Endothelial cell (in vitro differentiated cells): ENCODE measurements at places on chromosomes 5 and 9.
A peak's percentile ranks its signal among the peaks of the same experiment; 100 is the strongest.

- DNase-seq = no peak
Observed at GRCh38 chr5:146836226-146836842, 42.2 kb downstream of the PPP2R2B start.

GRCh38 chr5:107964722-107965121 is 294.0 kb upstream of the EFNA5 start:
- DNase-seq = no peak

DNA sequence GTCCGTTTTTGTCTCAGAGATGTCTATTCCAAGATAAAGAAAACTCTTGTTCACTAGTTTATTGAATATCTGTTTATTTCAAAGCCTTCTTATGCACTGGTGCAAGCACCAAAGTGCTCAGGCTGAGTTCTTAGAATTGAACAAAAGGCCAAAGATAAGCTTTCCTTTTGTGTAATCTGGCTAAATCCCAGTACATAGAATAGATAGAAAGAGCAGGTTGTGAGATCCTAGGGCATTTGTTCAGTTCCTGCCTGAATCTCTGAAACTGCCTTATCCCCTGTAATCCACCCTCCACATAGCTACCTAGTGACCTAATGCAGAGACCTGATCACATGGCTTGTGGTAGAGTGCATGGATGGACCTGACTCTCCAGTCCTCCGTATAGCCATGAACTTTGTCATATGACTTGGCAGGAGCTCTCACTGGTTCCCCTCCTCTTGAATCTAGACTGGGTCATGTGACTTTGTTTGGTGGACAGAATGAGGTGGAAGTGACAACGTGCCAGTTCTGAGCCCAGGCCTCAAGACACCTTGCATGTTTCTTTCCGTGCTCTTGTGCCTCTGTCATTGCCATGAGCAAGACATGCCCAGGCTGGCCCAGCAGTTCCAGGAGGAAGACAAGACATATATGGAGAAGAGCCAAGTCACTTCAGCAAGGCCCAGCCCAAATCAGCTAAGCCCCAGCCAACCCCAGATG is 139.3 kb upstream of the SHB start:
- DNase-seq = no peak

- DNase-seq = no peak
Observed at GRCh38 chr9:38445154-38446043, 21.1 kb upstream of the IGFBPL1 start.

- DNase-seq = no peak
Observed at GRCh38 chr5:74953937-74954720, 87.9 kb upstream of the FAM169A start.

DNA sequence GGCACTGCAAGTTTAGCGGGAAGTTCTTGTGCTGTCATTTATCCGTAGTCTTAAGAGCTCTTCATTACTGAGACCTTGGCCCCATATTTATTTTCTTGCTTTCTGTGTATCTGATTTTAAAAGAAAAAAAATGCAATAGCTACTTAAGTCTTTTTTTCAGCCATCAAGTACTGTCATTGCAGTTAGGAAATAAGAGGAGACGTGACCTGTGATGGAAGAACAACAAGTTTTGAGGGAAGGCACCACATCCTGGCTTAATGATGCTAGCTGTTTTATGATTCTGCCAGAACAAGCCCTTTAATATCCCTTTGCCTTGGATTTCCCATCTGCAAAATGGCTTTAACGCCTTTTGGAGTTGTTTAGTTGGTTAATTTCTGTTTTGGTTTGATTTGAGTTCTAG is 3.8 kb downstream of the RGMB start:
- DNase-seq = no peak

DNA sequence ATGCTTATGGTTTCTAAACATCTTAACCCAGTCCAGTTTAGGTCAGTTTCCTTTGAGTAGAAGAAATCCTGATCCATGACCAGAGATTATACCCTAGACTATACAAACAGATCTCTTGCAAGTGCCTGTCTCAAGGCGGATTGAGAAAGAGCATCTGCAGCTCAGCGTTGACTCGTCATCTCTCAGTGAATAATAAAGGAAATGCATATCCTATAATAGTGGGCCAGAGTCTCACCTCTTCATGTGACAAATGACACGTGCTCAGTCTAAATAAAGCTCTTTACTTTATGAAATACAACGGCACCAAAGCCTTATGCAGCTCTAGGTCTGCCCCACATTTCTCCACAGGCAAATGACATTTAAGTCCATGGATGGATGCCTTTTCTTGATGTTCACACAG is 179.4 kb upstream of the NR3C1 start:
- no peak for DNase-seq

GRCh38 chr9:88746743-88747398 is 211.9 kb downstream of the NXNL2 start:
- DNase-seq = peak; percentile 25

DNA sequence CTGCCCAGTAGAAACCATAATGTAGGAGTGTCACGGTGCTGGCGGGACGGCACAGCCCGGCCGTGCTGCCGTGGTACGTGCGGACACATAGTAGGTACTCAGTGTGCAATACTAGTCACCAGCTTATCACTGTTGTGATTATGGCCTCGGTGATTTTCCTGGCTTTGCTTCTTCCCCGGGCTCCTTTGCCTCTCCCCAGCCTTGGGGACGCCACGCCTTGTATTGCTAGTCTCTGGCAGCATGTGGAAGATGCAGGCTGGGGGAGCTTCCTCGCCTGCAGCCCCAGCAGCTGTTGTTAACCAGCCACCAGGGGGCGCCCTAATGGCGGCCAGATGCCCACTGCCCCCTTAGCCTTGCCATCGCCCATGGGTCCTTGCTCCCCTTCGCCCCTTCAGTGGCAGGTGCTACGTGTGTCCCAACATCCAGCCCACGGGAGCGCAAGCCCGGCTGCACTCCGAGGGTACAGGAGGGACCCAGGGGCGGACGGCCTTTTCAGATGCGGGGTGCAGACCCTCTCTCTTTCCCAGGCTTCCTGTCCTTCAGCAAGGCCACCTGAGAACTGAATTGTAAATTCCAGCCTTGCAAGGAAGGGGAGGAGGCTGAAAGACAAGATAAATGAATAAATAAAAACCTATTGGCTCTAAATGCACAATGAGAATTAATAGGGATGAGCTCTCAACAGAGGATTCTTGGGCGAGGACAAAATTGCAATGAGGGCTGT is 8.0 kb downstream of the NTNG2 start:
- DNase-seq = peak; percentile 76

- DNase-seq = no peak
Observed at GRCh38 chr5:136240894-136241293, 47.9 kb upstream of the SMIM32 start.

DNA sequence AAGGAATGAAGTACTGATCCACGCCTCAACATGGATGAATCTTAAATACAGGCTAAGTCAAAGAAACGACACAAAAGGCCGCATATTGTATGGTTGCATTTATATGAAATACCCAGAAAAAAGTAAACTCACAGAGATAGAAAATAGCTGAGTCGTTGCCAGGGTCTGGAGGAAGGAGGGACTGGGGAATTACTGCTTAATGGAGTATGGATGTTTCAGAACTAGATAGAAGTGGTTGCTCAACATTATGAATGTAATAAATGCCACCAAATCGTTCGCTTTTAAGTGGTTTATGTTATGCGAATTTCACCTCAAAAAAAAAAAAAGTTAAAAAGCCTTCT is 784 bp upstream of the MSANTD3 start:
- no peak for DNase-seq

- DNase-seq = no peak
Observed at GRCh38 chr9:92308893-92309292, 15.4 kb upstream of the IARS1 start.

DNA sequence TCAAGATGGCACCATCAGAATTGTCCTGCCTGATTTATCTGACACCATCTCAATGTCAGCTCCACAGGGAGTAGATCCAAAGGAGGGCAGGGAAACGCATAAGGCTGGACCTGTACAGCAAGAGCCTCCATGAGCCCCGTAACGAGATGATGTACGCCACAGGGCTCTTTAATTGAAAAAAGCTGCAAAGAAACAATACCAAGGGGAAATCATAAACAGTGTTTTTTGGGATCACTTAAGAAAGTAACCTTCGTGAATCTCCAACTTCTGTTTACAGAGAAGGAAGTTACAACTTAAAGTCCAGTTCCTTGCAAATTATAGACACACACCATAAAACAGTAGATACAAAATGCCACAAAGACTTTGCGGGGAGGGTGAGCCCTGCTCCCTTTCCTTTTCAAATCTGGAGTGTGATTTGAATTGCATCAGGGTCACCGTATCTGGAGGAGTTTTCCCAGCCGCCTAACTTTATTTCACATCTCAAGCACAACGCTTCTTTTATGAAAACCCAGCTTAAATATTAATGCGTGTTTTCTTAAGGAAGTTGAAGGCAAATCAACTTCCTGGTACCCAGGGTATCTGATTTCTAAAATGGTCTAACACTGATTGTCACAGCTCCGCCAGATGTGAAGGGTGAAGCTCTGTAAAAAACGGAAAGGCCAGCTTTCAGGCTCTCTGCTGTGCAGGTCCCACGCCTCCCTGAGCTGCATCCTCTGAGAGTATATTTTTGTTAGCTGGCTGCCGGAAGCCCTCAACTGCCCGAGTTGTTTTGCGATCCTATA is 88.9 kb downstream of the EBF1 start:
- DNase-seq = peak; percentile 24
